ENCODE measurements at places on chromosomes 16 and 17.

GRCh38 chr17:39173526-39174274 is 7.7 kb upstream of the ARL5C start:
- no peak for DNase-seq

GRCh38 chr17:550463-551180 is 164.0 kb downstream of the VPS53 start:
- DNase-seq, result no peak

GRCh38 chr17:38671939-38672720 is 2.6 kb downstream of the EPOP start:
- DNase-seq, result no peak

DNA sequence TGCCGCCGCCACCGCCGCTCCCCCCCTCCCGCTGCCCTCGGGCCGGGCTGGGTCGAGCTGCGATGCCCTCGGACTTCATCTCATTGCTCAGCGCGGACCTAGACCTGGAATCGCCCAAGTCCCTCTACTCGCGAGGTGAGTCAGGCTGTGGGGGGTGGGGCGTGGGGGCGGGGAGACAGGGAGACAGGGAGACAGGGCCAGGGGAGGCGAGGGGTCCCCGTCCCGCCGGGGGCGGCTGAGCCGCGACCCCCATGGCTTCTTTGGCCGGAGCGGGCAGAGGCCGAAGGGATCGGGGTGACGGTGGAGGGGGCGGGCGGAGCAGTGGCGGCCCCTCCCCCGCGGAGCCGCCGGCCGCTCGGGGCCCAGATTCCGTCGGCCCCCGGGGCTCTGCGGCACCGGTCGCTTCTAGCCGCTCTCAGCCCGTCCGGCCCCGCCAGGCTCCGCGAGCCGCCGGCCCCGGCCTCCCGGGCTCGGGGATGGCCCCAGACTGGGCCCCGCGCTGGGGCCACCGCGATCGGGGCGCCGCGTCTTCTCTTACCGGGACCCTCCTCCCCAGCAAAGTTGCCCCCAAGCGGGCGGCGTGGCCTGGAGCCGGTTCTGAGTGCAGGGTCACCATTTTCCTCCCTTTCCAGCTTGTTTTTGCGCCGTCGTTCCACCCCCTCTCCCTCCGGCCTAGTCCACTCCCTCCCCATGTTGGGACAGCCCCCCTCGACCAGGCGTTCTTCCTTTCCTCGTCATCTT is 644 bp downstream of the NFAT5 start:
- DNase-seq, result peak; percentile 43

- DNase-seq, result no peak
Observed at GRCh38 chr16:61050547-61050946, 985.7 kb downstream of the CDH8 start.

GRCh38 chr17:20263595-20263994 is 203.7 kb downstream of the LGALS9B start:
- DNase-seq, result no peak

DNA sequence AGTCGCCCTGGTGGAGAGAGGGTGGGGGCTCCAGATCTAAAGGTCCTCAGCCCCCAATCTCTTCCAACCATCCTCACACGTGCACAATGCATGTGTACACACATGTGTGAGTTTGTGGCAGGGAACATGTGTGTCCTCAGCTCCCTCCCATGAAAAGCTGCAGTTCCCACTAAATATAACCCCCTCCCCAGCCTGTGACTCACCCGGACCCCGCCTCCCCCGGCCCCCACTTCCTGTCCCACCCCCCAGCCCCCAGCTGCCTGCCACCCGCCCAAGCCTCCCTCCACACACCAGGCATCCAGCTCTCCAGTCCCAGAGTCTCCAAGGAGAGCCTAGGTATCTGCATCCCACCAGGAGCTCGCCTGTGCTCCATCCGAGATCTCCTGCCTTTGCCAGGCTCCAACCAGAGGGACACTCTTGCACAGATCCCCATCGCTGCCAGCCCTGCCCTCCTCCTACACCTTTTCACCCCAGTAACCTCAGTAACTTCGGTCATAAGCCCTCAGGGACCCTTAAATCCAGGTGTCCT is 3.9 kb downstream of the DLG4 start:
- no peak for DNase-seq

DNA sequence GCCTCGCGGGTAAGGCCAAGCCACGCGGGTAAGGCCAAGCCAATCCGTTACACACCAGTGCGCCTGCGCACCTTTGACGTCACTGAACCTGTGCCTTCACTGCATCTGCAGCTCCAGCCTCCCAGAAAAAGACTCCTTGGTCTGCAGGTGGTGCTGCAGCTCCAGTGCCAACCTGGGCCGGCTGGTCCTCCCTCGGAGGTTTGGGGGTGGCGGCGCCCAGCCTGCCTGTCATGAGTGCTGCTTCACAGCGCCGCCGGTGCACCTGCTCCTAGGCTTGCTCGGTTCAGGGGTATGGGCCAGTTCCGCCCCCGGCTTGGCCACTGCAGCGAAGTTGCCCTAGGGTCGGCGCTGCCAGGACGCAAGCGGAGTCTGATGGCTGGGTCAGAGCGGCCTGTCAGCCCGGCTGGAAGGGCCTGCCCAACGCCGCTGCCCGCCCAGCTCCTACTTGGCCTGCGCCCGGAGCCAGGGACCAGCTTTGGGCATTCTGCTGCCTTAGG is 146.6 kb downstream of the USP22 start:
- DNase-seq, result no peak

GRCh38 chr17:28173801-28174200 is 131.3 kb downstream of the NLK start:
- no peak for DNase-seq

DNA sequence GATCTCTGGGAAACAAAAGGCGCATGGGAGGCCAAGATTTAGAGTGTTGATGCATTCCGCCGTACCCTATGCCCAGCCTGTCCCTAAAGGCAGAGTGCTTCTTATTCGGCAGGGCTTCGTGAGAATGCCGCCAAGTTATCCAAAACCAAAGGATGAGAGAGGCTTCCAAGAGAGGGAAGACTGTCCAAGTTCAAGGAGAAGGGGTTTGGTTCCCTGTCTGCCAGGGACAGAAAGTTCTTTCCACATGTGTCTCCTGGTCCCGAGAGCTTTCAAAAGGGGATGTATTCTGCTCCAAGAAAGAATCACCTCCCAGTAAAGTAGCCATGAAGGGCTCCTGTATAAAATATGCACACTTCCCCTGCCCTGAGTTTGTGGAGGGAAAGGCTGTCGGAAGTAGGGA is 42.1 kb upstream of the CLEC18A start:
- DNase-seq, result no peak

DNA sequence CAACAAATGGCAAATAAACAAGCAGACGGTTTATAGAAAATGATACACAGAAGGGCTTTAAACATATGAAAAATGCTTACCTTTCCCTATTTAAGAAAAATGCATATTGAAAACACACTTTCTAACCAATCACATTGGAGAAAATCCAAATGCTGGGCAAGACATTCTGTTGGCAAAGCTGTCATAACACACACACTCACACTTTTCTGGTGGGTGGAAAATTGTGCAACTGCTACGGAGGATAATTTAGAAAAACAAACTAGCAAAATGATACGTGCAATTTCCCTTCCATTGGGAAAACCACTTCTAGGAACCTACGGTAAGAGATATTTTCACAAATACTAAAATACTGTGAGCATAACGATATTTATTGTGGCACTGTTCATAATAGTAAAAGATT is 9.8 kb upstream of the MYH3 start:
- DNase-seq, result no peak

DNA sequence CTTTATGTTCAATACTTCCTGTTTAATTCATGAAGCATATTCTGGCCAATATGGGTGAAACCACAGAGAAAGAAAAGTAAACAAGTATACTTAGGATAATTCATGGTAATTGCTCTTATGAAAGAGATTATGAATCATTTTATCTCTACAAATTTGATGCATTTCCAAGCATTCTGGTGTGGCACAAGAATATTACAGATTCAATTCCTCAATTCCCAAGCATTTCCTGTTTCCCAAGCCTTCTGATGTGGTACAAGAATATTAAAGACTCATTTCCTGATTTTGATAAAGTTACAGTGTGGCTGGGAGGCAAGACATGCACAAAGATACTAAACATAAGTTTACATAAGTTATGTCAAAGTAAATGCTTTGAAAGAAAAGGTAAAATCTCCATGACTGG is 126.1 kb upstream of the NUDT7 start:
- DNase-seq, result no peak

DNA sequence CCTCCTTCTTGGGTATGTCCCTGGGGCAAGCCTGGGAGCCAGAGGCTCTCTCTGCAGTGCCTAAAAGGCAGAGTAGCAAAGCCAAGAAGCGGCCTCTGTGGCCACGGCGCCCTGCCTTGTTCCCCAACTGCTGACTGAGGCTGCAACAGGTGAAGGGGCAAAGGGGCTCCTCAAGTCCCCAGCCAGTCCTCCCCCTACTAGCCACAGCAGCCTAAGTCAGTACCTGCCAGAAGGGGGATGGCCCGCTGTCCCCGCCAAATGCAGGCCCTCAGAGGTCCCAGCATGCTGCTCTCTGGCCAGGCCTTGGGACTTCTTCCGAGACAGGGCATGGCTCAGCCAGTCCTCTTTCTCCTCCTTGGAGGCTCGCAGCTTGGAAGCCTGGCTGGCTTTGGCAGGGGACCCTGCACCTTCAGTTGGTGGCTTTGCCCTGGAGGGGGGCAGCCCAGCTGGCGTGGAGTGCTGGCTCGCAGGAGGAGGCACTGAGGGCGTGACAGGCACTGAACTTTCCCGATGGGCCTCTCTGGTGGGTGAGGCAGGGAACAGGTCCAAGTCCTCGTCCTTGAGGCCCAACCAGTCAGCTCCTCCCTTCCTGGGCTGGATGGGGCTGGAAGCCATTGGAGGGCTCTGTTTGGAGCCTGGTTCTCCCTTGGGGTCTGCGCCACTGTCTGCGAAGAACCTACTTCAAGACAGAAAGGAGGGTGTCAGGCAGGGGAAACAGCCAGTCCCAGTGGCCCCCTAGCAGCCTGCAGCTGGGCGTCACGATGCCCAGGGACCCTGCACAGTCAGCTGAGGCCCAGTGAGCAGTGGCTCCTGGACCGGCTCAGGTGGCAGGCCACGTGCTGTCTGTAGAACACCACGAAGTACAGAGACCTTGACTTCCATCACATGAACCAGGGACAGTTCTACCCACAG is 17.6 kb downstream of the FBF1 start:
- DNase-seq, result no peak

DNA sequence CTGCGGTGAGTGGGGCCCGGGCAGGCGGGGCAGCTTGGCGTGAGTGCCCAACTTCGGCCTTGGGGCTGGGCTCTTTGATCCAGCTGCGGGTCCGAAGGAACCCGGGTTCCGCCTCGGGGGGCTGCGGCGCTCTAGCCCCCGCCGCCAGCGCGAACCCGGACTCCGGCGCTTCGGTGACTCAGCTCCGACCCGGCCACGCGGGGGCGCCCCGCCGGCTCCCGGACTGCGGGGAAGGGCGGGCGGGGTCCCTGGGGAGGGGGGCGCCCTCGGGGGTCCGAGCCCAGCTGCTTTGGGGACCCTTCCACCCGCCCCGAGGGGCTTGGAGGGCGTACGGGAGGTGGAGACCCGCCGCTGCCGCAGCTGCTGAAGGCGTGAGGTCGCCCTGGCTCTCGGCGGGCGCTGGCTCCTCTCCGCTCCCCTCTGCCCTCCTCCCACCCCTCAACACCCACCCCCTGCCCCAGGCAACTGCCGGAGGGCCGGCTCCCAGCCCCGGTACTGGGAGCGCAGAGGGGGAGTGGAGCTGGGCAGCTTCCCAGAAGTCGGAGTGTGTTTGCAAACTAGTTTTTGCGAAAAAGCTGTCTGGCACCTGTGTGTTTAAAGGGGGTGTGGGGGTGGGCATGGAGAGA is 516 bp downstream of the CPNE2 start:
- peak; percentile 72 for DNase-seq

DNA sequence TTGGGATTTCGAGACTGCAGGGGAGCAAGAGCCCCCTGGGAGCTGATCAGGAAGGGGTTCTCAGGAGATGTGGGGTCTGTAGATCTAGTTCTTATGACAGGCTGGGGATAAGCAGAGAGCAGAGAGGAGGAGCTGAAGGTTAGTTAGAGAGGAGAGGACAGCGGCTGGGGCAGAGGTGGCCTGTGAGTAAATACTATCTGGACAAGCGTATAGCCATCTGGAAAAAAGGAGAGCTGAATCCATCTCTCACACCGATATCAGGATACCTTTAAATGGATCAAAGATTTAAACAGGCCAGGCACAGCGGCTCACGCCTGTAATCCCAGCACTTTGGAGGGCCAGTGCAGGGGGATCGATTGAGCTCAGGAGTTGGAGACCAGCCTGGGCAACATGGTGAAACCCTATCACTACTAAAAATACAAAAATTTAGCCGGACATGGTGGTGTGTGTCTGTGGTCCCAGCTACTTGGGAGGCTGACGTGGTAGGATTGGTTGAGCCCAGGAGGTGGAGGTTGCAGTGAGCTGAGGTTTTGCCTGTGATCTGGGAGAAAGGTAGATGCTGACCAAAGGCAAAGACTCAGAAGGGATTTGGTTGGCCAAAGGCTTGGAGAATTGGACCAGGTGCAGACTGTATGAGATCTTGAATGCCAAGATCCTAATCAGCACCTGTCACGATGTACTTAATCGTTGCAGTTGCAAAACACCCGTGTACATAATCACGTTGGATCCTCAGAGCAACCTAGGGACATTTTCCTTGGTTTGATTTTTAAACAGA is 18.9 kb upstream of the SLC25A19 start:
- DNase-seq, result no peak

DNA sequence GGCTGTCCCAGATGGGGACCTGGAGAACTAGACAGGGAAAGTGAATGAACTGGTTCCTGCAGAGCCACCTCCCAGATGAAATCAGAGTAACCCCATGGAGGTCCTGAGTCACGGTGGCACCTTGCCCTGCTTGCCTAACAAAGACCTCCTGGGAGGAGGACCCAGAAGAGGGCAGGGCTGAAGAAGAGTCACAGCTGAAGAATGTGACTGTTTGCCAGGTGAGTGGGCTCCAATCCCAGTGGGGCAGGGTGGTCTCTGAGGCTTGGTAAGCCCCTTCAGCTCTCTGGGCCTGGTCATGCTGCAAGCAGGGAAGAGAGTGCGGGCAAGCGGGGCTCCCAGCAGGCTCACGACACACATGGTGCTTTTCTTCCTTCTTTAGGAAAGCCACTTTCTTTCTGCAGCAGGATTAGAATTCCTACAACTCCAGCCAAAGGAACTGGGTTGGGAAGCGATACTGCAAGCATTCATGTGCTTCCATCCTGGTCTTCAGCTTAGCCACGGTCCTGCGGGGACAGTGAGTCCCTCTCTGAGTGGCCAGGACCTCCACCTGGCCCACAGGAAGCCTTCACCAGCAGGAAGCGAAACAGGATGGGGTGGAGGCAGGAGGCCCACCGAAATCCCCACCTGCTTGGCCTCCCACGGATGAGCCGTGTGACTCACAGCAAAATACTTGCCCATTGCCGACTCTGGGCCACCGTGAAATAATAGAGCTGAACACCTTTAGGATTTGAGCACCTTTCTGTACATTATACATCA is 4.3 kb downstream of the C16orf74 start:
- DNase-seq, result no peak

All from HEK293T (cell line).